Stimulated activated CD4-positive, alpha-beta T cell treated with anti-CD3 and anti-CD28 coated beads, TNF-alpha, amount 100 ng/mL, for 4 hours (primary cell): ENCODE measurements at places on chromosomes 2 and 18.

GRCh38 chr2:190420801-190421200, 12.6 kb downstream of the MFSD6 start:
- DNase-seq: no peak

DNA sequence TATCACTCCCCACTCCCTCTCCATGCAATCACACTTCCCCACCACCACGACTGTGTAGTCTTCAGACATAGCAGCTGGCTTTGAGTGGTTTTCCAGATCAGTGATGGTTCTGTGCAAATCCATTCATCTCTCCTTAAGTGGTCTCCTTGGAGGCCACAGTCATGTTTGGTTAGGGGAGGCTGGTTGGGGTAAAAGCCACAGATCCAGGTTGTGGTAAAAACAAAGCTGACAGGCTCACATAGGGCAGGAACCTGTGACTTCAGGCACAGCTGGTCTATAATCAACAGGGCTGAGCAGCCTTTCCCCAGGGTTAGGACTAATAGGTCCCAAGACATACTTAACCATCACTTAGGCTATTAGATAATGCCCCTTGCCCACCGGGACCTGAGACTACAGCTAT, 46.2 kb upstream of the FZD7 start:
- DNase-seq: no peak

DNA sequence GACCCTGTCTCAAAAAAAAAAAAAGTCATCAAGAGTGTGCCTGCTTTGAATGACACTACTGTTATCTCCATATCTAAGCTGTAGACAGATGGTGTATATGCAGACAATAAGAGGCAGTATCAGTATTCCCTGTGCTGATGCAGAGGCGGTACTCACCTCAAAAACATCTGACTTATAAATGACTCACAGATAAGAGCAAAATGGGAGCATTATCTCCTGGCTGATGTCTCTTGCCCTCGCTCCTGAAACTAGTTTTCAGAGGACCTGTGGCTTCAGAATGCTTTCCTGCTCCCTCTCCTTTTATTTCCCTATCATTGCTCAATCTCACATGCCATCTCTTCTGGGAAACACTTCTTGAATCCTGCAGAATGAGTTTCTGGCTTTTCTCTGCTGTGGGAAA, 289.6 kb downstream of the PTPRM start:
- DNase-seq: no peak

GRCh38 chr2:121532347-121532766, 1.7 kb downstream of the RNU4ATAC start:
- no peak for DNase-seq

GRCh38 chr2:681312-681711, 4.1 kb upstream of the TMEM18 start:
- no peak for DNase-seq

DNA sequence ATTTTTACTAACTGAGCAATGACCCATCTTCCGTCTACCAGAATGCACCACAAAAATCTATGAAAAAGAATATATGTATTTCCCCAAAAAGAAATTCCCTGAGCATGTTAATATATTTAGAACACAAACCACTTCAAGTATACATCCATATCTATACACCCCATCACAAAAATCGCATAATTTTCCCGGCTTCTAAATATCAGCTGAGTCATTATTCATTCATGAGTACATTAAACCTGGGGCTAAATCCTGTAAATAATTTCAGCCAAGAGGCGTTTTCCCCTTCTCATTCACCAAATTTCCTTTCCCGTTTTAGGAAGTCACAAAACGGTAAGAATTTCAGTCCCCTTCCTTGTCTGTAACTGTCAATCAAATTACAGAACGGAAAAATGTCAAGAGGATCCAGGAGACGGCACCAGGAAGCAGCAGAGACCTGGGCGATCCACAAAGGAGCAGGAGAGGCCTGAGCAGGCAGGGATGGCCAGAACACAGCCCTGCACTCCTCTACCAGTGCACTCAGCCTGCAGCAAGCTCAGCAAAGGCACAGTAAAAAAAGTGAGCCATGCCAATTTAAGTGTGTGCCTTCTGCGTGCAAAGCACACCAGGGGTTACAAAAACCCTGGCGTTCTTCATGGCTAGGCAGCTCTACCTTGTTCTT, 300.7 kb downstream of the TCF4 start:
- no peak for DNase-seq

GRCh38 chr18:51153659-51154371, 43.7 kb downstream of the MEX3C start:
- DNase-seq: no peak

GRCh38 chr2:216985658-216986141, 125.8 kb upstream of the TNP1 start:
- no peak for DNase-seq

DNA sequence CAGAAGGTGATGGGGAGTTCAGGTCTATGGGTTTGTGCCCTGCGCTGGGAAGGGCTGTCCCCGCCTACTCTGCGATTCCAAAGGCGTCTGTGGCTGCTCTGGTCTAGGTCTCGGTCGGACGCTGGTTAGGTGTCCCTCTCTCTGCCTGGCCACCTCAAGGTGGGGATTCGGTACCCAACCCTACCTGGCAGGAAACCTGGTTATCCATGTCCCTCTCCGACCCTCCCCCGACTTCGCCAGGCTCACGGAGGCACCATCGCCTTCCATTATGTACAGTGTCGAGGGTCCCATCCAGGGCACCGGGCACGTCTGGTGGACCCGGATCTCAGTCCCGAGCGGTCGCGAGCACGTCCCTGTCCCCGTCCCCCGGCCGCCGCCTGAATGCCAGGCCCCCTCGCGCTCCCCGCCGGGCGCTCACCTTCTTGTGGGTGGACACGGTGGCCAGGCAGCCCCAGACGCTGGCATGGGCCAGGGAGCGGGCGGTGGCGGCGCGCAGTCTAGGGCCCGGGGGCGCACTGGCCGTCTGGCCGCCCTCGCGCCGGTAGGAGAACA, 628 bp downstream of the CREG2 start:
- DNase-seq: no peak

DNA sequence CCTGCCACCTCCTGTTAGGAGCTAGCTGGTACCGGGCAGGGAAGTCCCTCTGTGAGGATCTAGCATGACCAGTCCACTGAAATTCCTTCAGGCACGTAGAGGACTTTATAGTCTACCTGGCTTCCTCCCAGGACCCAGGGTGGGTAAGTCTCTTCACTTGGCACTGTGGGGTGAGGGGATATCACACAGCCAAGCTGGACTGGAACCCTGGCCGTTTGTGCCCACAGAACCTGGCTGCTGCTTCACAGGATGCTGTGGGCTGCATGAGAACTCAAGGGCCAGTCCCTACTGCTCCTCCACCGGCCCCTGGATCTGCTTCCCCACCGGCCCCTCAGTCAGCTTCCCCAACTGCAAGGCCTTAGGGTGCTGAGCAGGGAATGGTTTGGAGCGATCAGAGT, 35.8 kb downstream of the HS1BP3 start:
- no peak for DNase-seq

DNA sequence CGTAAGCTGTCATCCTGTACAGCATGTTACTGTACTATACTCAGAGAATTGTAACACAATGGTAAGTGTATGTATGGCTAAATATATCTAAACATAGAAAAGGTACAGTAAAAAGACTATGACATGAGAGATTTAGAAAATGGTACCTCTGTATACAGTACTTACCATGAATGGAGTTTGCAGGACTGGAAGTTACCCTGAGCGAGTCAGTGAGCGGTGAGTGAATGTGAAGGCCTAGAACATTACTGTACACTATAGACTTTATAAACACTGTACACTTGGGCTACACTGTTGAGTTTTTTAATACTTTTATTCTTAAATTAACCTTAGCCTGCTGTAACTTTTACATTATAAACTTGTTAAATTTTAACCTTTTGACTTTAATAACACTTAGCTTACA, 1.5 kb downstream of the DDX18 start:
- DNase-seq: no peak

DNA sequence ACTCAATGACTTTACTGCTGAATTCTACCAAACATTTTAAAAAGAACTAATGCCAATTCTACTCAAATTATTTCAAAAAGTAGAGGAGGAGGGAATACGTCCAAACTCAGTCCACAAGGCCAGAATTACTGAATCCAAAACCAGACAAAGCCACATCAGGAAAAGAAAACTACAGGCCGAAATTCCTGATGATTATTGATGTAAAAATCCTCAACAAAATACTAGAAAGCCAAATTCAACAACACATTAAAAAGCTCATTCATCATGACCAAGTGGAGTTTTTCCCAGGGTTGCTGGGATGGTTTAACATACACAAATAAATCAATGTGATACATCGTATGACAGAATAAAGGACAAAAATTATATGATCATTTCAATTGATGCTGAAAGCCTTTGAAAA, 103.9 kb upstream of the UBE2E3 start:
- no peak for DNase-seq

DNA sequence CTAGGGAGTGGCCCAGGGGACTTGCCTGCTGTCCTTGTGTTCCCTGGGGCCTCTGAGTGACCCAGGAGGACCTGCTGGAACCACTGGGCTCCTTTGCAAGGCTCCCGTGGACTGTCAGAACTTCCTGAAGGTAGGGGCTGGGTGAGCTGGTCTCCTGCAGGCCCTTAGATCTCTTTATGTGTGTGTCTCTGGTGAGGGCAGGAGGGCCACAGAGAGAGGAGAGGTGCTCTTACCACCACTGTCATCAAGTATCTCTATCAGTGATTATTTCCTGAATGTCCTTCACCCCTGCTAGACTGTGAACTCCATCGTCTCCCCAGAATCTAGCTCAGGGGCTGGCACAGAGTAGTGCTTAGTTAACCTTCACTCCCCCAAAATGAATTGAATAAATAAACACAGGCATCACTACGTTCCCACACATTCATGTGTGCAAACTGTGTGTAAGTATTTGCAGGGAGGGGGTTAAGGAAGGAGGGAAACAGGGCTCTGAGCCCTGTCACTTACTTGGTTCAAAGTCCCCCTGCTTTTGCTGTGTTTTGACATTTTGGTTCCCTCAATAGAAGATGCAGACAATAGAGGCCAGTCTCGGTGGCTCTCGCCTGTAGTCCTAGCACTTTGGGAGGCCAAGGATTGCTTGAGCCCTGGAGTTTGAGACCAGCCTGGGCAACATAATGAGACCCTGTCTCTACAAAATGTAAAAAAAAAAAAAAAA, 100.8 kb upstream of the HAAO start:
- DNase-seq: no peak

DNA sequence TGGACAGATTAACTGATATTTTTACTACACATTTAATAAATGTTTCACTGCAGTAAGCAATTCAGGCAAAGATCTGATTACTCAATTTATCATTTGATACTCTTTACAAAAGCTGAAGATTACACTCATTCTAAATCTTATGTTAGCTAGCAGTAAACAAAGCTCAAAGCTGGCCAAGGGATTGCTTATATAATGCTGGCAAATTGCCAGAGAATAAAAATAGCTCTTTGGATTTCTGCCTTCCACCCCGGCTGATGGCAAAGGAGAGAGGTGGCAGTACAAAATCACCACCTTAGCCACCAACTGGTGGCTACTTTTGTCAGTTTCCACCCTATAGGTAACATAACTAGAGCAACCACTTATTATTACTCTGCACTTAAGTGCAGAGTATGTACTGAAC, 320.5 kb downstream of the FSIP2 start:
- DNase-seq: no peak

DNA sequence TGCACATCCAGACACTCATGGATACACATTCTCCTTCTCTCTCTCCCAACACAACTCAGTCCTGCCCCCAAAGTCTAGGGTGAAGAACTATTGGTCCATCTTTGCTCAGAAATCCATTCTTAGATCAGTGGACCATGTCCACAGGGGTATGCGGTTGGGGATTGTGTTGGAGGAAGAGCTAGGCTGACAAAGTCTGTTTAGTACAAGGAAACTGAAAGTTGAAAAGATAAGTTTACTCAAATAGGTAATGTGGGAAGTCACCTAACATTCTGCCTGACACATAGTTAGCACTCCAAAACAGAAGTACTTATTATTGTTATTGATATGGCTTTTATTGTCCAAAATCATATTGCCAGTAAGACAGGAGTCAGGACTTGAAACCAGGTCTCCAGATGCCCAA, 55.9 kb downstream of the ALK start:
- DNase-seq: no peak

DNA sequence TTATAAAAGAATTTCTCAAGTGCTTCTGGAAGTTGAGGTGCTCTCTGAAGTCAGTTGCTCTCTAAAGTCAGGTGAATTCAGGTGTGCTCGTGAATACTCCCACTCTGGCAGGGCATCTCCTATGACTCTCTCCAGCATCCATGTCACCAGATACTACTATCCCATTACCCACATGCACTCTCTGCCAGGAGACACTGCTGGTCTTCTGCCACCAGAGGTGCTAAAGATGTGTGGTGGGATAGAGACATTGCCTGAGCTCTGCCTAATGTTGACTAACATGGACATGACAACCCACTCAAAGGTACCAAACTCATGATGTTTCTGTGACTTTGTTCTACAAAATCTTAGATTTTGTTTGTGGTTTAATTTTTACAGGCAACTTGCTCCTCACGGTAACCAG, 106.4 kb upstream of the HNRNPA3 start:
- no peak for DNase-seq

- DNase-seq: no peak
These were observed 11.6 kb downstream of the PTPN4 start for GRCh38 chr2:119771331-119771730.

DNA sequence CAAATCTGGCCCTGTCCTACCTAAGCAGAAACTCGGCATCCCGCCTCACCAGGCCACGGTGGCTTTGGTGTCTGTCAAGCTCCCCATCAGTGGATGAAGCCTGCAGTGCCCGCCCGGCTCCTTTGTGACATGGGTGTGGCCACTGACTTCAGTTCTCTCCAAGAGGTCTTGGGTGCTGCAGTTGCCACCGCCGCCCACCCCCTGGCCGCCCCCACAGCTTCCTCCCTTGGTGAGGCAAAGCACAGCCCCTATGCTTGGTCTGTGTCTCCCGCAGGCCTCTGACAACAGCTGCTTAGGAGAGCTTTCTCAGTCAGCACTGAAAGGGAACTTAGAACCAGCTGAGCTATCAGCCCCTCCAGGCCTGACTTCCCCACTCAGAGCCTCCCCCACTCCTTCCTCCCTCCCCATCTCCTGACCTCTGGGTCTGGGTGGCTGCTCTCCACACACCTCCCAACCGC, 22.9 kb upstream of the GPR55 start:
- no peak for DNase-seq

DNA sequence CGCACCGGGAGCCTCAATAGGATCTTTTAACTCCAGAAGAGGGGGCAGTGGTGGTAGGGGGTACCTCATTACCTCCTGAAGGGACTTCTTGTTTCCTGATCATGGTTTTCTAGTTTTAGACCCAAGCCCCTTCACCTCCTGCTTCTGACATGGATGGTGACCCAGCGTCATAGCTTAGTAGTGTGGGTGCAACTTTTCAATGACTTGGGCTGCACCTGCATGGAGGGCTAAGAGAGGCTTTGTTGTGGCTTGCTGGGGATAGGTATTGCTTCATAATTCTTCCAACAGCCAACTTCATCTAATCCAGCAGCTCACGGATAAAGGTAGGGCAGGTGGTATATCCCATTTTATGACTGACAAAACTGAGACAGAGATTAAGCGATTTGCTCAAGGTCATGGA, 3.0 kb downstream of the SLC1A4 start:
- no peak for DNase-seq
